Anterior cingulate cortex (tissue), 58 donors: ENCODE measurements at places on chromosomes 3 and 15.

DNA sequence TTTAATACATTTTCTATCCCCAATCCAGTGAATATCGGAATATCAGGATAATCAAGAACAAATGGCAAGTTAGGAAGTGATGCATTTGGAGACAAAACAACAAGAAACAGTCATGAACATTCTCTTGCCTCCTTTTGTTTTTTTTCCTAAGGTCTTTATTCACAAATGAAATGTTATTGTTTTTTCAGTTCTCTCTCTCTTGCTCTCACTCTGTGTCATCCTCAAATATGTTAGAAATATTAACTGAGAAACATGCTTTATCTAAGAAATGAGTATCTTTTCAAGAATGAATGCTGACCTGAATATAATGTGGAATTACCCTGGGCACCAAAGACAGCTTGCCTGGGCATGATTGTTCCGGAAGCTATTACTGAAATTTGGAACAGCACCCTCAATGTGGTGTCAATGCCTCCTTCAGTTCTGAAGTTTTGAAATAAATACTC, 51.3 kb downstream of the RBMS3 start:
- DNase-seq, result no peak

DNA sequence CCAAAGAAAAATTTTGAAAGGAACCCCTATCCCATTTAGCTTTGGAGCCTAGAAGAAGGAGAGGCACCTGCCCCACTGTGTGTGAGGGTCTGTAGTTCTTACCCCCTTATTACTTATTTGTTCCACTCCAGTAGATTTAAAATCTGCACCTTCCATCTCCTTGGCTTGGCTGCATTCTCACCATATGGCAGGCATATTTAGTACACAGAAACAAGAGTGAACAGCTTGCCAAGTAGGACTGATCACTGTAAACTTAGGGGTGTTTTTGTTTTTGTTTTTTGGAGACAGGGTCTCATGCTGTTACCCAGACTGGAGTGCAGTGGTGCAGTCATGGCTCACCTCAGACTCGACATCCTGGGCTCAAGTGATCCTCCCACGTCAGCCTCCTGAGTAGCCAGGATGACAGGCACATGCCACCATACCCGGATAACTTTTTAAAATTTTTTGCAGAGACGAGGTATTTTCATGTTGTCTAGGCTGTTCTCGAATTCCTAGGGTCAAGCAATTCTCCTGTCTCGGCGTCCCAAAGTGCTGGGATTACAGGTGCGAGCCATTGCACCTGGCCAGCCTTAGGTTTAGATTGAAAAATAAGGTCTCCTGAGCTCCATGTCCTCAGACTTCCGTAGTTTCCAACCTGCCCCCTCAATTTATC, 14.1 kb upstream of the ANXA2 start:
- DNase-seq, result no peak

GRCh38 chr3:2770451-2770850, 339.7 kb downstream of the IL5RA start:
- no peak for DNase-seq

- no peak for DNase-seq
Measured at GRCh38 chr3:52892625-52893311, 4.6 kb downstream of the STIMATE start.

DNA sequence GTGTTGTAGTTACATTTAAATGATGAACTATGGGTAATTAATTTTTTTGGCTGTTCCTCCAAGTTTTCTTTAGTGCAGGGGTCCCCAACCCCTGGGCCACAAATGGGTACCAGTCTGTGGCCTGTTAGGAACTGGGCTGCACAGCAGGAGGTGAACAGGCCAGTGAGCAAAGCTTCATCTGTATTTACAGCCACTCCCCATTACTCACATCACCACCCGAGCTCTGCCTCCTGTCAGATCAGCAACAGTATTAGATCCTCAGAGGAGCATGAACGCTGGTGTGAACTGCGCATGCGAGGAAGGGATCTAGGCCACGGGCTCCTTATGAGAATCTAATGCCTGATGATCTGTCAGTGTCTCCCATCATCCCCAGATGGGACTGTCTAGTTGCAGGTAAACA, 75.9 kb upstream of the RPL35A start:
- DNase-seq, result no peak

DNA sequence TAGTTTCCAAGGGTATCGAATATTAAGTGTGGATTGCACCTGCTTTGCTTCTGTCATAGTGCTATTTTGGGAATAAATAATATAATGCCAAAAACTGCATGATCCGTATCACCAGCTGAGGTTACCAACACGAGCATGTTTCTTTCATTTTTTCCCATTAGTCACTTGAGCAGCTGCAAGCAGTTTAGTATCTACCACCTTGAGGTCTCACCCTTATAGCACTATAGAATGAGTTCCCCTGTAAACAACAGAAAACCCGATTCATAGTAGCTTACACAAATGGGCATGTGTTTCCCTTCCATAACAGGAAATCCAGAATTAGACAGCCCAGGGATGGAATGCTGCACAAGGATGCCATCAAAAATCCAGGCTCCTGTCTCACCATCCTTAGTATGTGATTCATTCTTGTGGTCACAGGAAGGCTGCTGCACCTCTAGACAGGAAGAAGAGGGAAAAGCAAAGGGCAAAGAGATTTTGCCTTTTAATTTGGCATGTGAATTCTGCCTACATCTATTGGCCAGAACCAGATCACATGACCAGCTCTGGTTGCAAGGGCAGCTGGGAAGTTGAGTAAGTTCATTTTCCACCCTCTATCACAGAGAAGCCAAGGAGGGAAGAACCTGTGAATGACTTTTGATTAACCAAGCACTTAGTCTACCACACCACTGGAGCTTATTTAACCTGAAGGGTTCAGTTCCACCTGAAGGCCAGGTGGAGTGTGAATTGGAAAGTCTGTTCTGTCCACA, 91.3 kb upstream of the SLC25A36 start:
- DNase-seq, result no peak

DNA sequence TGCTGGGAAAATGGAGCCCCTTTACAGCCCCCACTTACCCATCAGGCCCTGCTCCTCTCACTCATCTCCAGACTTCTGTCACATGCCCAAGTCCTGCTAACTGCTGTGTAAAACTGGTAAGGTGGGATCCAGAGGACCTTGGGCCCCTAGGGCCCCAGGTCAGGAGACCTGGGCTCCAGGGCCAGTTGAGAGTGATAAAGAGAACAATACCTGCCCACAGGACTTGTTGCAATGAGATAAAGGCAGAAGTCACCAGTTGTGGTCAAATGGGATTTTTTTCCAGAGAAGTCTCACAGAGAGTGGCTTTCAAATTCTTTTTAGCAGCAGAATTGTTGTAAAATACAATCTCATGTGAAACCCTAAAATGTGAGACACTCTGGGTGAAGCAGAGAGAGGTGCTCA, 753 bp downstream of the FURIN start:
- DNase-seq, result no peak

- DNase-seq, result no peak
Measured at GRCh38 chr3:194177141-194177540, 41.2 kb downstream of the HES1 start.

DNA sequence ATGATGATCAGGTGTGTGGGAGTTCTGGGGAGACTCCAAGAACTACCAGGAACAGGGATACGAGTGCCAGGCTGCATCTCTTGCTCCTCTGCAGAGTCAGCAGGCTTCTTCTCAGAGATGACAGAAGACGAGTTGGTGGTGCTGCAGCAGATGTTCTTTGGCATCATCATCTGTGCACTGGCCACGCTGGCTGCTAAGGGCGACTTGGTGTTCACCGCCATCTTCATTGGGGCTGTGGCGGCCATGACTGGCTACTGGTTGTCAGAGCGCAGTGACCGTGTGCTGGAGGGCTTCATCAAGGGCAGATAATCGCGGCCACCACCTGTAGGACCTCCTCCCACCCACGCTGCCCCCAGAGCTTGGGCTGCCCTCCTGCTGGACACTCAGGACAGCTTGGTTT, 7.9 kb downstream of the PRRT3 start:
- no peak for DNase-seq

DNA sequence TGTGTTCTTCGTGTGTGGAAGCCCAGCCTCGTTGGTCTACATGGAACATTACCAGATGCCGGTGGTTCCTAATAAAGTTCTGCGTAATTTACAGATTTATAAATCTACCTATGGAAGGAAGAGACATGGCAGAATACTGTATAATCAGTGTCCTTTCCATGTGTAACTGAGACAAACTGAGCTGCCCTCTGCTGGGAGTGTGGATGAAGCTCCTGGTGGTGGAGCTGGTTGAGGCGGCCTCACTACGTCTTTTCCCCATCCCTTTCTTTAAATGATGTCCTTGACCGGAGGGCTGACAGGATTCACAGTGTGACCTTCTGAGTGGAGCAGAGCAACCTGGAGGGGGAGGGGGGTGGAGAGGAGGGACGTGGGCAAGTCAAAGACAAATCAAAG, 267.0 kb upstream of the CHRM5 start:
- DNase-seq, result no peak

DNA sequence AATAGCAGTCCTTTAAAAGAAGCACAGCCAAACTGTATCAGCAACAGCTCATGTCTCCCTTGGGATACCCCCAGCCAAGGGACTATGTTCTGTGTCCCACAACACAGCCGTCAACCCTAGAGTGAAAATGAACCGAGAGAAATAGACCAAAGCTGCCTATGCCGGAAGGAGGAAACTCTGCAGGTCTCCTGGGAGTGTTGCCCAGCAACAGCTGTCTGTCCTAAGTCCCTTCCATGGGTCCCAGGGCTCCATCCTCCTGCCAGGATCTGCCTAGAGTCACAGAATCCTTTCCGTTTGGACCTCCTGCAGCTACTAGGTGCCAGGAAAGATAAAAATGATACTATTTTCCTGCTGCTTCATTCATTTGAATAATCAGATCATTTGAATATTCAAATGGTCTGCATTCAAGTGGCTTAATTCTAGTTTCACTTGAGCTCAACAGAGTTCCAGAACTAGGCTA, 53.1 kb downstream of the TRANK1 start:
- no peak for DNase-seq

DNA sequence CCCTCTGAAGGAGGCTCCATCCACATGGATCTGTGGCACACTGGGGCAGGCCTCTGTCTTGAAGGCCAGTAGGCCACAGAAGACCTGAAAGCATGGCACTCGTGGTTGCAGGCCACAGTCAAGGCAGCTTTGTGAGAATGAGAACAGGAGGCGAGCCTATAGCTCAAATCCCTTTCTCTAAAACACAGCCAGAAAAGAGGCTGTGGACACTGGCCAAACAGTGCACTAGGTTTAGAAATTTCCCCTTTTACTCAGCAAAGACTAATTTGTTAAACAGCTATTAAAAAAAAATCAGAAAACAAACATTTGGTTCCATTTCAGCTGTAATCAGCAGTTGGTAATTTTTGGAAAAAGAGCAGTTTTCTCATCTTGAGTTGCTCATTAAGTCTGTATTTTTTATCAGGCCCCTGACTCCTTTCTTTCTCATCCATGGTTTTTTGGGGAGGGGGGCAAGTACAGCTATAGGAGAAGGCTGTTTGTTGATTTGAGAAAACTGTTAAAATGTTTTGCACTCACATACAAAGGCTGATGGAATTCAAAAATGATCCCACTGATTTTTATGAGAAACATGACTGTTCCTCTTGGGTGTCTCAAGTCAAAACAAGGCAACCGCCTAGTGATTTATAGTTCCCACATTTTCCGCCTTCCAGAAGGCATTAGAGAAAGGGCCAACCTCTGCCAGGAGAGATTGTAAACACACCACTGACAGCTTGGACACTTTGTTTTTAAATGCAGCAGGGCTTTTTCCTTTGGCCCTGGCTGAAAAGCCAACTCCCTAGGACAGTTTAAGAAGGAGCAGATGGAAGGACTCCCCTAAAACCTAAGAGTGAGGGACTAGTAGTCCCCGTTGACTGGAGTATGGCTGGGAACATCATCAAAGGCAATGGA, 28.1 kb downstream of the PARP16 start:
- no peak for DNase-seq

DNA sequence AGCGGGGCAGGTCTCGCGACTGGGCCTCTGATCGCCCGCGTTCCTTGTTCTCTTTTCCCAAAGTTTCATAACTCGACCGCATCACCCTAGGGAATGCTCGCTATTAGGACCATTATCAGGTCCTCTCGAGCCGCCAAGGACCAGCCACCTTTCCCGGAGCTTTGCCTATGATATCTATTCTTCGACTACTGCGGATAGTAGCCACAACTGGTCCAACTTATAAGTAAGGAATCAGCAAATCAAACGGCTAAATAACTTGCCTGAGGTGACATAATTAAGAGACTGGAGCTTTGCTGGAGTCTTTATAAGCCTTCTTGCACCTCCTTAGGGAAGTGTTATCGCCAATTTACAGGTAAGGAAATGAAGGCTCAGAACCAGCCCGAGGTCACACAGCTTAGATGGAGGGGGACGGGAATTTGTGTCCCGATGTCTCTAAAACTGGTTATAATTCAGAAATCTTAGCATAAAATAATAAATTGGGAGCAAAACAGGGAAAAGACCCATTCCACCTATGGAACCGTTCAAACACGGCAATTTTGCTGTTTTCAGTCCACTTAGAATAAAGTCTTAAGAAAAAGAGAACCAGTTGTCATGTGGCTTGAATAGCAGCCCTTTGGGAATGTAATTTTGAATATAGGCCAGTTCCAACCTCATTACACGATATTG, 479 bp upstream of the PLD1 start:
- DNase-seq, result no peak

GRCh38 chr3:149417174-149417573, 39.7 kb upstream of the TM4SF1 start:
- DNase-seq, result no peak

DNA sequence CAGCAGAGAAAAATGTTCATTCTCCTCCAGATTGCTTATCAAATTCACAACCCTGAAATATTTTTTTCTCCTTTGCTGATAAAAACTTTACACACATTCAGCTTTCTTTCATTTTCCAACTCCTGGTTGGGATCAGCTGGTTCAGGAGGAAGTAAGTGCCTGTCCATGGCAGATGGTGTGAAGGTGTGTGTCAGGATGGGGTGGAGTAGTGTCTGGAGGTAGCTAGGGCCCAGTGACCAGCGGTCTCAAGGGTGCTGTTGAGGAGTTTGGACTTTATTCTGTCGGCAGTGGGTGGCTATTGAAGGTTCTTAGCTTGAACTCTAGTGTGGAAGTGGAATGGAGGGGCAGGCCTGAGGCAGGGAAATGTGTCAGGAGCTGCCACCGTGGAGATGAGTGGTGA, 46.9 kb upstream of the PTPN23 start:
- DNase-seq, result no peak

DNA sequence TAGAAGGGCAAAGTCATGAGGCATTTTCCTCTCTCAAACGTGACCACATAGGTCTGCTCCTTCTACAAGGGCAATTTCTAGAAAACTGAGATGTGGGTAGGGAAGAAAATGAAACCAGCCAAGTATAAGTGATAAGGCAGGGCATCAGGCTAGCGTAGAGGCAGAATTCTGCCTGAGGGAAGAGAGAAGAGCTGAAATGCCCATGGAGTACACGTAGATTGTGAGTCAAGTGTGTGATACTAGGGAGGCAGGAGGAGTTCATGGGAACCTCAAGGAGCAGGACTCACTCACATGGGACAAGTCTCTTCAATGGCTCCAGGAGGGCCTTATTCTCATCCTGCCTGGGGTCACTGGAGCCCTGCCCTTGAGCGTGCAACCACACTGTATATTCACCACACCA, 34.9 kb upstream of the PPP4R2 start:
- no peak for DNase-seq

GRCh38 chr3:197511853-197512635, 43.7 kb downstream of the BDH1 start:
- DNase-seq, result no peak
